ENCODE measurements at places on chromosomes 3 and 15.

GRCh38 chr15:23567921-23568320 lies 2.4 kb downstream of the MKRN3 start:
- no peak for DNase-seq

DNA sequence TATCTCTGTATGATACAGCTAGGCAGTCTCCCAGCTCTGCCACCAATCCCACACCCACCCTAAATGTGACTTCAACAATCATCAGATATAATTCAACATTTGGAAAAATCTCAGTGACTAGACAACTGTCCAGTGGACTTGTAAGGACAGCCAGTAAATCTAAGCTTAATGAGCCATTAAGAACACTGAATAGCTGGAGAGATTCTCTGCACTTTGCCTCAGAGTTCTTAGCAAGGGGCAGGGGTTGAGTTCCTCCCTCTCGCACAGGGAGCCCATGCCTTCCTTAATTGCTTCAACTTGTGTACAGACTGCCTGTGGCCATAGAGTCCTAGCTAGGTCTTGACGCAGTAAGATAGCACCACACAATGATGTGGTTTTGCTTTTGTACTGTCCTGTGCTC lies 15.6 kb downstream of the MEX3B start:
- DNase-seq = no peak

- DNase-seq = no peak
Measured at GRCh38 chr3:95424279-95424678, 1361.4 kb downstream of the NSUN3 start.

GRCh38 chr15:76979331-76979925 lies 15.5 kb upstream of the PSTPIP1 start:
- DNase-seq = no peak

DNA sequence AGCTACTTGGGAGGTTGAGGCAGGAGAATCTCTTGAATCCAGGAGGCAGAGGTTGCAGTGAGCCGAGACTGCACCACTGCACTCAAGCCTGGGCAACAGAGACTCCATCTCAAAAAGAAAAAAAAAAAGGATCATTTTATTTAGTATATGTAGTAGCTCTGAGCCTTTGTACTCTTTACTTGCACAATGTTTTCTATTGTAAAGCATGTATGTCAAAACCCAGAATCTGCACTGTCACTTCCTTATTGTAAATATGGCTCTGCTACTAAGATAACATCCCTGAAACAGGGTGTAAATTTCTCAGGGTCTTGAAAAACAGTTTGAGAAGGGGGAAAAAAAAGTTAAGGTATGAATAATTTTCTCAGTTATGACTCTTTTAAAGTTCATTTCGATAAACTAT lies 35.1 kb downstream of the SLMAP start:
- DNase-seq = no peak

GRCh38 chr15:39426552-39427532 lies 154.0 kb upstream of the THBS1 start:
- DNase-seq = peak; percentile 73

DNA sequence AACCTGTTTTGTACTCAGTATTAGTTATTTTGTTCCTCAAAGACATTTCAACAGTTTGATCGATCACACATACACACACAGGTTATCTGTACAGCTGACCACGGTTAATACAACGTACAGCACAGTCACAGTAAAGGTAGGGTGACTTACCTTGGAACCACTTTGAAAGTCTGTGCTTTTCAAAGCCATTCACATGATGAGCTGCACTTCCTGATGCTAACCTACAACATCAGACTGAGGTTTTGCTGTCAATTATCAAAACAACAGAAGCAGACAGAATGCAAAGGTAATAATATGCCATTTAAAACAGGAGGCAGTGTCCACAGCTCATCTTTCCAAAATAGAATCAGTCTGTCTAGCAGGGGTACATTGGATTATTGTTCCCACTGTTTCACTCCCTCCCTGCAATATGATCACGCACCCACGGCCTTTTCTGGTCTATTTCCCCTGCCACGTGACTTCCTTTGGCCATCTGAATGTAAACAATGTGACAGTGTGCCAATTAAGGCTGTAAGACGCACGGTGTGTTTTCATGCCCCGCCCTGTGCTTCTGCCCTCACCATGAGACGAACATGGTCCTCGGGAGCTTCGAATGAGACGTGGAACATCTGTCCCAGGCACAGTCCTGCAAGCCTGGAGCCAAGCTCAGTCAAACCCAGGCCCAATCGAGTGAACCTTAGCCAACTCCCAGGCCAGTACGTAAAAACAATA lies 102.4 kb downstream of the FMN1 start:
- DNase-seq = no peak

- DNase-seq = no peak
Measured at GRCh38 chr15:51576286-51576850, 46.2 kb downstream of the DMXL2 start.

DNA sequence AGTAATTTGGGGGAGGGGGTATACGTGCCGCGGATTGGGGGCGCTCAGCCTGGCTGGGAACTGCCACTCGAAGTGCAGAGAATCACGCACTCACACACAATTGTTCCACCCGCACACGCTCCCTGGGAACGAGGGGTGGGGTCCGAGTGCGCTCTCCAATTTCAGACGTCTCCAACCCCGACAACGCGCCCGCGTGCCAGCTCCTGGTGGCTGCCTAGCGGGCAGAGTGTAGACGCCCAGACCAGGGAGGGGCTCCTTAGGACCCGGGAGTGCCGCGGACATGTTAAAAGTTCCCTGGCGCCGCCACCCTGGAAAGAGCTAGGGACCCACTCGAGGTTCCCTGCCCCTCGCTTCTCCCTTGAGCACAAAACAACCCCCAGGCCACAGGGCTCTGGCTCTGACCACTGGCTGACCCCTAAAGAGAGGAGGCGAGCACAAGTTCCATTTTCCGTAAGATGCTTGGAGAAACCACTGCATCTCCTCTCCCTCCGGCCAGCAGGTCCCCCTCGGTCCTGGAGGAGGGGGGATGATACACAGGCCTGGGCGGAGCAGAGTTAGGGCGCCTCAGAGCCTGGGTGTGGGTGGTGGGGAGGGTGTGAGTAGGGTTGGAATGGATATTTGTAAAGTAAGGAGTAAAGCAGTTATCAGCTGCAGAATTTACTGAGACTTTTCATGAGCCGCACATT lies 894 bp upstream of the ANKRD63 start:
- no peak for DNase-seq

DNA sequence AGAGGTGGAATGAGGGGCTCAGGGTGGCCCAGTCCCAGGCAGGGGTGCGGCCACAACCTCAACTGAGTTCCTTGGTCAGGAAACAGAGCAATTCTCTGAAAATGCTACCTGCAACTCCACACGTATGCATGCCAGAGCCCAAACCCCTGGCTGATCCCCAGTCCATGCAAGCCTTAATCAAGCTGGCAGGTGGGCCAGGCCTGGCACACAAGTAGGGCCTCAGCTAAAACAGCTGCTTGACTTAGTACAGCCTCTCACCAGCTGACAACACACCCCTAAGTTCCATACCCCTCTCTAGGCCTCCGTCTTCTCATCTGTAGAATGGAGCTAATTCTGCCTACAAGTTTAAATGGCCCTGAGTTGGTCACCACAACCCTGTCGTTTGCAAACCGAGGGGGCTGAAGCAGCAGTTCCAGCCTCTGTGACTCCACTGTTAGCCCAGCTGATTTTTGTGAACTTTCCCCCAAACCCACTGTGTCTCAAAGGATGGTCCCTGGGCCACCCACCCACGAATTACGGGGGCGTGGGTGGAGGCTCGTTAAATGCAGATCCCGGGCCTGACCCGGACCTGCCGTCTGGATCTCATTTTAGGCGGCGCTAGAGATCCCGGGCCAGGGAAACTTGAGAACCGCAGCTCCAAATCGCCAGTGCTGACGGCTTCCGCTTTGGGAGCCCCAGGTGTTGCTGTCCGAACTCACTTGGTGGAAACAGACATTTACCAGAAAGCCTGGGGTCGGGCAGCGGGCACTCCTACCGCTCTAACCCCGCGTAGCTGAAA lies 927 bp downstream of the CHDH start:
- no peak for DNase-seq

DNA sequence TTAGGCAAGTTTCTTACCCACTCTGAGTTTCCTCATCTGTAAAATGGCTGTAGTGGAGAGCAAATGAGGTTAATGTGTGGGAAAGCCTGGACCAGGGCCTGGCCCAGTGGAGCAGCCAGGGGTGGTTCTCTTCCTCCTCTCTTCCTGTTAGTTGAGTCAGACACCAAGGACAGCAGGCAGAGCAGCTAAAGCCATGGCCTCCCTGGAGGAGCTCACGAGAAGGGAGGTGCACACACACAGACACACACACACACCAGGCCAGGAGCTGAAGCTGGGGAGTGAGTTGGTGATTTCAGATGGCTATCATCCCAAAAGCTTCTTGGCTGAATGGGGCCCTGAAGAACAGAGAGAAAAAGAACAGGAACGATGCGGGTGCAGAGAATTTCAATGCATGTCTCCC lies 33.2 kb upstream of the TSPAN3 start:
- no peak for DNase-seq

DNA sequence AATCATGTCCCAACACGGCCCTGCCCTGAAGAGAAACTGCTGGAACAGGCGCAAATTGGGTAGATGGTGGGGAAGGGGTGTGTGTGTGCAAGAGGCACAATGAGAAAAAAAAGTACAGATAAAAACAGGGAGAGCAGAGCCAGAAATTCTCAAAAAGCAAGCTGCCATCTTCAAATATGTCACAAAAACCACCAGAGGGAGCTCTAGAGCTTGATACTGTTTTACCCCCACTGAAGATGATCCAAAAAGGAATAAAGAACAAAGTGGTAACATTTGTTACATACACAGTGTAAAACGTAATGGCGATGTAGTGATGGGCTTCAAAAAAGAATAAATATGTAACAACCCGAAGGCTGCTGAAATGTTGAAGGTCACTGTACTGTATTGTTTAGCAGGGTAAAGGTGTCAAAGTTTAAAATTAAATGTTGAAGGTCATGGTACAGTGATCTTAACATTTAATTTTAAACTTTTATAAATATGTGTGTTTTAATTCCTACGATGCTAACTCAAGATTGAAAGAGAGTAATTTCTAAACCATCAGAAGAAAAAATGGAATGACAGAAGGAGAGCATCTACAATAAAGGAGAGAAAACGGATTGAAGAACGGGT lies 6.0 kb downstream of the SNRPA1 start:
- DNase-seq = peak; percentile 9

GRCh38 chr3:10915376-10915775 lies 77.2 kb upstream of the SLC6A1 start:
- DNase-seq = no peak

GRCh38 chr3:31744913-31745312 lies 212.2 kb downstream of the STT3B start:
- no peak for DNase-seq

DNA sequence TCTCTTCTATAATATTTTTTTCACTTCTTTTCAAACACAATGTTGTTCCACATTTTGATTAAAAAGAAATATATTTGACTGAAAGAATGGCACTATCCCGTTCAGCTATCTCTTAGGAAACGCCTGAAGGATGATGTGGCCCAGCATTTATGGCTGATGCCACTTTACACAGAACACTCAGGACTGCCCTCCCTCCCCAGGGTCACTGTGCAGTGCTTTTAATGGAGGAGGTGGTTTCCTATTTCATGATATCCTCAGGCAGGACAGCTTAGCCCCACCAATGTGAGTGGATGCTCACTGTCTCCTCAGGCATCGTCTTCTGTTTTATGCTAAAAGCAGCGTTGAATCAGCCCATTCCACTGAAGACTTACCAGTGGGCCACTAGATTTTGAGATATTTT lies 135.9 kb downstream of the KCNAB1 start:
- no peak for DNase-seq

GRCh38 chr3:65974509-65974908 lies 64.2 kb downstream of the MAGI1 start:
- DNase-seq = no peak

DNA sequence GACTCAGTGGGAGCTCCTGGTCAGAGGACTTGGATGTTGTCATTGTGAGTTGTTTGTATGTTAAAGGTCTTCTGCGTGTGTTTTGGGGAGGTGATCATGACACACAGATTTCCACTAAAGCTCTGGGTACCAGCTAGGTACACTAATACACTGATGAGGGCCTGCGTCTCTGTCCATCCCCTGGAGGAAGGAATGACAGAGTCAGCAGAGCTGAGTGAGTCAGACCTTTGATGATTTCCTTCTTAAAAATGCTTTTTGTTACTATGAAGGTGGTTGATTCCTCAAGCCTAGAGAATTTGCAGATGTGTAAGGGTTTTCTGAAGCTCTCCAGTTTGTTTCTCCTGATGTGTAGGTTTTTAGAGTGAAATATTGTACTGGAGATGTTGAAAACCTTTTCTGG lies 424.1 kb upstream of the TPM1 start:
- DNase-seq = no peak

- no peak for DNase-seq
Measured at GRCh38 chr15:42553554-42553953, 4.9 kb downstream of the HAUS2 start.

GRCh38 chr3:194005930-194006501 lies 129.9 kb upstream of the HES1 start:
- DNase-seq = no peak

GRCh38 chr3:126155280-126155640 lies 25.1 kb downstream of the ALDH1L1 start:
- no peak for DNase-seq

GRCh38 chr15:69132977-69133861 lies 27.2 kb upstream of the GLCE start:
- no peak for DNase-seq

DNA sequence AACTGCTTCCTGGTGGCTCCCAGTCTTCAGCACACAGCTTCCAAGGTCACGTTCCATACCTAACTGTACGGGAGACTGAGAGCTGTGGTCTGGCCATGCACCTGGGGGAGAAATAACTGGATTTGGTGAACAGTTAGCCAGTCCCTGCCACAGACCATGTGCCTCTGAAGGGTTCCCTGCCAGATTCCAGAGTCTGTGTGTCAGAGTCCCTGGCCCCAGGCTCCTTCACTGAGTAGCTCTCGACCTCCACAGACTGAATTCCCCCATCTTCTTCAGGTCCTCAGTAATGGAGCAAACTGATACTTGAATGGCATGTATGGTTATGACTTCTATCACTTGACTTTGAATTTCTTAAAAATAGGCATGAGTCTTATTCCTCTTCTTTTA lies 17.5 kb downstream of the MKRN2OS start:
- no peak for DNase-seq

DNA sequence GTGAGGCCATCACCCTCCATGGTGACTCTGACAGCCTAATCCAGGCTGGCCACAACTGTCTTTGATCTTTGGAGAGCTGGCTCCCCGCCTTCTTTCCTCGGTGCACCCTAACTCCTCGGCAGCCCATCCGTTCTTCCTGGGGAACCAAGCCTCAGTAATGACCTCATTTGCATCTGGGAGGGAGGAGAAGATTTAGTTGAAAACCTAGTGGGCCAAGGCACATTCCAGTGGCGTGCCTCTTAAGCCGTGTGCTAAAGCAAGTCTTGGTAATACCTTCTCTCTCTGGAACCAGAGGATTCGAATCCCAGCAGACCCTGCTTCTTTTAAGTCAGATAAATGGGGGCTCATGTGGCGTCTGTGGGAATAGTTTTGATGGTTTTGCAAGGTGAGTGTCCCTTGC lies 233.1 kb downstream of the EBLN2 start:
- DNase-seq = no peak

GRCh38 chr3:188779281-188779980 lies 392.3 kb upstream of the TPRG1 start:
- no peak for DNase-seq

- no peak for DNase-seq
Measured at GRCh38 chr15:59353994-59354416, 18.7 kb downstream of the MYO1E start.
